Activated CD8-positive, alpha-beta T cell treated with anti-CD3 and anti-CD28 coated beads, Interleukin-2, amount 10 ng/mL, durations not matched to agents 7 days and 5 days (primary cell): ENCODE measurements at places on chromosomes 5 and 9. TPM values are rescaled to one million over a fixed set of nuclear protein-coding genes. Genes with fewer than 3 reads are reported as not detected.

- no peaks in the 10 kb centered on the region for H3K27me3 ChIP-seq
- H3K36me3 ChIP-seq: no peaks in the 10 kb centered on the region
- peak overlapping the region; percentile 66 for H3K4me3 ChIP-seq
- H3K4me1 ChIP-seq: peaks cover 13% of the 10 kb centered on the region
- H3K27ac ChIP-seq: peak overlapping the region; percentile 77
Measured at GRCh38 chr5:158875272-158875679, 224.4 kb downstream of the EBF1 start.

DNA sequence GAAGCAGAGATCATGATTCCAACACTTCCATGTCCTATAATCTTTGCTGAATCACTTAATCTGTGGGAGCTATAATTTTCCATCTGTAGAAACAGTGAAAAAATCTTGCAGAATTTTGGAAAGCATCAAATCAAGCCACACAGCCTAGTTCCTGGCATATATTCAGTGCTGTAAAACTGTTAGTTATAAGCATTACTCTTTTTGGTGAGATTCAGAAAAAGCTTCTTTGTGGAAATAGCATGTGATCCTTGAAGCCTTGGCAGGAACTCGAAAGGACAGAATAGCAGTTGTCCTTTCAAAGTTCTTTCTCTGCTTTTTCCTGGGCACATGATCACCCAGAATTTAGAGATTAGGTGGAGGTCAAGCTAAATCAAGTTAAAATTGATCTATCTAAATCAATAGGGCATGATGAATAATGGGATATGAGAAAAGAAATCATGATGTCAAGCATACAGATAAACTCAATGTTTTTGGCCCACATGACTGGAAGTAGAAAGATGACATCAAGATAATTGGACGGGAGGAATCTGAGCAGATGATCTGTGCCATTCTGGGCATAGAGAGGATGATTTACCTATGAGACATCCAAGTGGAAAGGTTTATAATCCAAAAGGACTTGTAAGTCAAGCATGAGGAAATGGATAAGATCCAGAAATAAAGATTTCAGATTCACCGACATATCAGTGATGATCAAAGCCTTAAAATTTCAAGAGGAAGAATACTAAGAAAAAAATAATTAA lies 73.1 kb downstream of the TMEM232 start:
- no peak for DNase-seq
- H3K36me3 ChIP-seq: no peaks in the 10 kb centered on the region
- H3K27me3 ChIP-seq: peaks cover 3% of the 10 kb centered on the region
- H3K4me3 ChIP-seq: no peak overlapping the region

DNA sequence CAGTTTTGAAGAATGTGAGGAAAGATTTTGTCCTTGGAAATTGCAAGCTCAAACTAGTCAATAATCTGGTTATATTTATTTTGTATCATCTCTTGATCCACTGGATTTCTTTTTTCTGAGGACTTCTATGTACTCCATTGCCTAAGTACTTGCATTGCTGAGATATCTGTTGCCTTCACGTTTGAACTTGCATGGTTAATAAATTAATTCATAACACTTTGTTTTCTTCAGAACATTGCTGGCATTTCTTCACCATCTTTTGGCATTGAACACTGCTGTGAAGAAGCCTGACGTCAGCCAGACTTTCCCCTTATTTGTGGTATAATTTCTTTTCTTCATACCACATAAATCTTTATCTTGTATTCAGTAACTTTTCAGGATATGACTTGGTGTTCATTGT lies 246.0 kb upstream of the KIF2A start:
- H3K4me3 ChIP-seq: no peak overlapping the region
- H3K27me3 ChIP-seq: no peaks in the 10 kb centered on the region
- no peak for DNase-seq
- H3K36me3 ChIP-seq: no peaks in the 10 kb centered on the region

NR6A1 gene
- 0.18 TPM for total RNA-seq

SEMA6A gene
- total RNA-seq: not detected

GFI1B gene
- not detected for total RNA-seq

BTNL3 gene
- not detected for total RNA-seq
